Bronchial epithelial cell (primary cell): ENCODE measurements at places on chromosomes 3 and 15. TPM values are rescaled to one million over a fixed set of nuclear protein-coding genes. Genes with fewer than 3 reads are reported as not detected.

DNA sequence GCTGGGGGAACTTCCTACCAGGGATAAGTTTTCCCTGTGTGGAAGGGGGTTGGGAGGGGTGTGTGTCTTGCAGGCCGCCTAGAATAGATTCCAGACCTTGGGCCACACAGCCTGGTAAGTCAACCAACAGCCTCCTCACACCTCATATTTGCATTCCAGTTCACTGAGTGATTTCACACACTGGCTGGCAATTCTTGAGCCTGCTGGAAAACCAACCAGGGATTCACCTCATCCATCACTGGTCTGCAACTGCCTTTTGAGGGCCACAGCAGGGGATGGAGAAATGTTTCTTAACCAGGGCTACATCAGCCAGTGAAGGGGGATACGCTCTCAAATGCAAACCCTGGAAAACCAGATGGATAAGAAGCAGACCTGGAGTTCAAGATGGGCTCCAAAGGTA, 2.0 kb downstream of the FSTL1 start:
- peak; percentile 76 for DNase-seq

GRCh38 chr3:77815467-77815866, 775.6 kb downstream of the ROBO2 start:
- DNase-seq, result peak; percentile 8

DNA sequence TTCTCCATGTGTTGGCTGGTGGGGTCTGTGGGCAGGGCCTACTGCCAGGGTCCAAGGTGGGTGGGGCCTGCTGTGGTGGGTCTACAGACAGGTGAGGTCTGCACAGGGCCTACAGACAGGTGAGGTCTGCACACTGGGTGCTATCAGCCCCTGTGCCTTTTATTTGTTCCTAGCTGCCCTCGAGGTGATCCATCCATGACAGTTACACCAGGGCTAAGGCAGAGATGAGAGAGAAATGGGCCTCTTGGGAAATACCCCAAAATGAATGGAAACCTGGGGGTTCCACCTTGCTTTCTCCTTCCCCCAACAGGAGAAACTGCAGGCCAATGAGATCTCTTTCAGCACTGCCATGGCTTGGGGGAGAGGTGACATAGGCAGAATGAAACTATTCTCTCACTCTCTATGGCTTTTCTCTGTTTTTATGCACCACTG, 36.4 kb downstream of the CFAP100 start:
- DNase-seq, result no peak

DNA sequence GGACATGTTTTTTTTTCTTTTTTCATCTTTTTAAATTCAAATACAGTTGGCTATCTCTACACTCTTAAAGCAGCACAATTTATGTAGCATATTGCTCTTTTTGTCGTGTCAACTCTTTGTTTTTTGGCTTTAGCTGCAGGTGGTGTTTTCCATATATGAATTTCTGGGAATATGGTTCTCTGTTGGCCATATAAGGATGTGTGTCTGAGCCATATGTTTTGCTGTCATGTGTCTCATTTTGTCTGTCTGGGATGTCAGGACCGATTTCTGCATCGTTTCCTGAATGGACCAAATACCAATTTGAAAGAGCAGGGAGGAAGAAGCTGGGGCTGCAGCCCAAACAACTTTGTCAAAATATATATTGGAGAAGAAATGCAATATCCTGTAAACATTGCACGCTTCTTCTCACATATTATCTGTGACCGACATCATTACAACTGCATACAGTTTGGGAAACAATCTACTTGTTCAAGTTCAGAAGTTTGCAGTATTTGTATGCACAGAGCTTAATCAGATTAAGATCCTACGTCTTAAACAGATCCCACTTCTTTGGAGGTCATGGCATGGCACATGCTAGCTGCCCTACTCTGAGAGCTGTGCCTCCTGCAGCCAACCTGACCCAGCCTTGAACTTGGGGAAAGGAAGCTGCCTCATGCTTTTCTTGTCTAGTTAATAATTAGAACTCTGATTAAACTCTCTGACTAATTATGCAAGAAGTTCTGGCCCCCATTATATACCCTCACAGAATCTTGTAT, 4.0 kb upstream of the SATB1 start:
- no peak for DNase-seq

GRCh38 chr3:37598808-37599581, 262.7 kb upstream of the CTDSPL start:
- DNase-seq, result peak; percentile 16

GRCh38 chr15:67724691-67725375, 100.5 kb upstream of the SKOR1 start:
- DNase-seq, result no peak

DNA sequence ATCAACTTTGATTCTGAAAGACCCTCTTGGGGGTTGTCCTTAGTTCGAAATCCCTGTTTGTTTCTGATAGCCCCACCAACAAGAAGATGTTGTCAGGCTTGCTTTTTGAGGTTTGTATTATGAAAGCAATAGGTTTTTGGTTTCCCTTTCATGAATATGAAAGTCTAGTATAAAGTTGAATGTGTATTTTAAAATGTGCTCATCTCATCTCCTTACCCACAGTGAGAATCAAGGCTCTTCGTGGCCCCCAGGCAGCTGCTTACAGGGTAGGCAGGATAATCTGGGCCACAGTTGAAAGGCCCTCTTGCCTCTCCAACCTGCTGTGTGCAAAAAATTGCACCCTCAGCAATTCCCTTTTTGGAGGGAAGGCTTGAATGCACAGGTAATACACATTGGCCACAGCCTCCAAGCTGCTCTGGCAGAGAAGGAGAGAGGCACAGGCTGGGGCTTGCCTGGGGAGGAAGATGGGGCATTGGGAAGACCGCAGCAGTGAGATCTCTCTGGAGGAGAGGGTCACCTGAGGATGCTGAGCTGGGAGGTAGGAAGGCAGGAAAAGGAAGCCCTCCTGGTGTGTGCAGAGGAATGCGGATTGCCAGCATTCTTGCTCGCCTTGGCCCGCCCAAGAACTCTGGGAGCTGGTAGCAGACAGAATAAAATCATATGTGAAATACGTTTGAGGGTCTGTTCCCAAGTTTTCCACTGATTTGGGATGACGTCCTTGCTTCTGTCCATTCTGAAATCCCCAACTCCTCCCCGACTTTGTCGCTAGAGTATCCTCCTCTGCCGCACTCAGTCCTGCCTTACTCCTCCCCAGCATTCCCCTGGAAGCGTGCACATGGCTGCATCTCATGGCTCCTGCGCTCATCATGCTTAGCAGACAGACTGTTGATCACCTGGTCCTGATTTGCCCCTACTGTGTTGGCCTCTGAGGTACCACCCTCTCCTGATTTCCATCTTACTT, 196.4 kb downstream of the RPLP1 start:
- peak; percentile 54 for DNase-seq

- no peak for DNase-seq
These were observed 28.6 kb upstream of the MOBP start for GRCh38 chr3:39438880-39439279.

- DNase-seq, result peak; percentile 92
These were observed 20.5 kb downstream of the CPN2 start for GRCh38 chr3:194330579-194330978.

DNA sequence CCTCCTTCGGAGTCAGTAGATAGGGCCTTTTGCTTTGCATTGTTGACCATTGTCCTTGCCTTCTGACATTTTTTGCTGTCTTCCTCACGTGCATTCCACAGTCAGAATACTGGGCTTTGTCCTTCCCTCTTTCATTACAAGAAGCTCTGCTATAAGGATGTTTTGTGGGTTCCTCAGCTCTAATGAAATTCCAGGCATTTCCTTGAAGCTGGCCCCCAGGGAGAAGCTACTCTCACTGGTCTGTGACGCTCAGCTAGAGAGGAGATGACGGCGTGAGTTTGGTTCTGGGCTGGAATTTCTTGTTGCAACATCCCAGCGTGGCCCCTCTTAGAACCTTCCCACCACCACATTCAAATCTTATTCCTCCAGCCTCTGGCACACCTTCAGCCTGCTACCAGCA, 210.2 kb downstream of the TJP1 start:
- DNase-seq, result no peak

GRCh38 chr3:87260270-87260669, 16.1 kb downstream of the POU1F1 start:
- peak; percentile 65 for DNase-seq

DNA sequence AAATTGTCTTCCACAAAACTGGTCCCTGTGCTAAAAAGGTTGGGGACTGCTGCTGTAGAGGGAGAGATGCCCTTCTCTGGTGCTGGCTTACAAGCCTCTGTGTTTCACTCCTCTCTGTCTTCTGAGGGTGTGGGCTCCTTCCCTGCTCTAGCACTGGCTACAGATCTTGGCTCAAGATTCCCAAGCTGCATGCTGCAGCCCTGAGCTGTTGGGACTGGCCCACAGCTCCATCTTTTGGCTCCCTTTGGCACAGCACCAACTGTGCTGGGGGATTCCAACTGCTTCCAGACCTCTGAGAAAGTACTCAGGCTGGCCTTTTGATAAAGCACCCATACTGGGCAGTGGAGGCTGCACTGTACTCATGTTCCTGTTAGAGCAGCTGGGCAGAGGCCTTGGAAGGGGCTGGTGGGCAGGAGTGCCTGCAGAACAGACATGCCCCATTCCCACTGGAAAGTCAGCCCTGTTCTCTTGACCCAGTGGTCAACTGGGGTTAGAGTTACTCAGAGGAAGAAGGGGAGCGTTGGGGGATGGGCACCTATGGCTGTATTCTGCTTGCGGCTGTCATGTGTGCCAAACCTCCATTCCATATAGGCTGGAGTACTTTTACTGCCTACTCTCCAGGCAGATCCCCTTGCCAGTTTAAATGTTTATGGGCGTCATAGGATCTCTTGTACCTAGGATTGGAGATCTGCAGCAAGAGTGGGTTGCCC, 55.7 kb downstream of the GALK2 start:
- DNase-seq, result peak; percentile 12

DNA sequence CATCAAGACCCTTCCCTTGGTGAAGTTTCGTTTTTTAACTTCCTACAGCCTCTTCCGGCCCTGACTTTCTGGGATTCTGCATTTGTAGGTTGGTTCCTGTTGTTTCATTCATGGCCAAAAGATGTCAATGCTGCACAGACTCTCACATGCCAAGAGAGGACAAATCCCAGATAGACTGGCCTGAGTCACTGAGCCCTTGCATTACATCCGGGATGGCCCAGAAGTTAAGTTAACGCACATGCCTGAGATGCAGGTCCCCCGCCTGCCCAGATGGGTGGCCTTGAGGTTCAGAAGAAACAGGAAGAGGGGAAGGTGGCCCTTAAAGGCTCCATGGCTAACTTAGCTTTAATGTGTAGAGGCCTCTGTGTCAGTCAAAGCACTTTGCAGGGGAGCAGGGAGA, 51.6 kb upstream of the SRGAP3 start:
- no peak for DNase-seq

- DNase-seq, result no peak
These were observed 11.3 kb downstream of the PFN2 start for GRCh38 chr3:149959443-149959842.

DNA sequence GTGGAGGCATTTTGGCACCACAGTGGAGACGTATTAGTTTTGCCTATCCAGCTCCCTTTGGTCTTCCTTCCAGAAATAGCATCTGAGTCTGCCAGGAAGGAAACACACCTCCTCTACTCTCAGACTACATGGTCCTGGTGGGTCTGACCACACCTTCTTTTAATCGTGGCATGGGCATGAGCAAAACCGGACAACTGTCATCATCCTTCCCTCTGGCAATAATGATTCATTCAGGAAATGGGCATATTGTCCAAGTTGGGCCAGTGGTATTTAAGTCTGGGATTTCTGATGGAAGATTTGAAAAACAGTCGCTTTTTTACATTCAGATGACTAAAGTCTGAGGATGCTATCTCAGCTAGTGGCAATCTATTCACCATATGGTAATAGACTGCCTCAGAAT, 601.0 kb upstream of the ADAMTS9 start:
- no peak for DNase-seq

GRCh38 chr3:194937882-194938321, 252.2 kb downstream of the FAM43A start:
- peak; percentile 42 for DNase-seq

GRCh38 chr15:92910451-92910850, 10.3 kb downstream of the CHD2 start:
- no peak for DNase-seq

DNA sequence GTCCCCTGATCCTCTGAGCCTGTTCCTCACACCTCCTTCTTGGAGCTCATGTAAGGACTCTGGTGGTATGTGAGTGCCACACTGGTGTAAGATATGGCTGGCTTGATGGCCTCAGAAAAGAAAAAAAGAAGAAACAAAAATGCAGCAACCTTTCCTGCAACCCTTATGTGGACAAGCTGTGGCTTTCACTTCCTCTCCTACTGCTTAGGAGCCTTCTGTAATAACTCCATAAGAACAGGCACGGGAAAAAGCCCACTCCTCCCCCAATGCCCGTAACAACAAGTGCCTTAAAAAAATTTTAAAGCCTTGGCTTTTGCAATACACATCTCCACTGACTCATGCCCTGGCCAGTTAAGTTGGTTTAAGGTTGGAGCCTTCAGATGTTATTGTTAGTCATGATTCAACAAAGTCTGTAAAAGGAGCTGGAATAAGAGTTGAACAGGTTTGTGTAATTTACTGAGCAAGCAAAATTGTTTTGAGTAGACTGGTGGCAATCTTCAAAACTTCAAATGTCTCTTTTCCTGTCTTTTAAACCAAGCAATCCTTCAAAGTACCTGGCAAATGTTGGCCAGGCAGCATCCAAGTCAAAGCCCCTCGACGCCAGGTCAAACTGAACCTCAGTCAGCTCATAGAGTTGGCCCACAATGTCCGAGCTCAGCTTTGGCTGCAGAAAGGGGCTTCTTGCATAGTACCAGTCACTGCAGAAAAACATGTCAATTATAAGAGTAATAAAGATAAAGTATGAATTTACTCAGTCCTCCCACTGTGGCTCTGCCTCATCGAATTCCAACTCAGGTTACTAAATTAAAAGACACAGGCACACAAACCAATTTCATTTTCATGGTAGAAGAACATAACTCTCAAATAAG, 22.9 kb downstream of the FYCO1 start:
- peak; percentile 94 for DNase-seq

GRCh38 chr3:187504435-187504834, 136.2 kb downstream of the RTP4 start:
- DNase-seq, result no peak

- peak; percentile 67 for DNase-seq
These were observed 116.0 kb upstream of the LRRN1 start for GRCh38 chr3:3683261-3683660.

- peak; percentile 38 for DNase-seq
These were observed 2.3 kb upstream of the DNAH1 start for GRCh38 chr3:52313774-52314188.

DNA sequence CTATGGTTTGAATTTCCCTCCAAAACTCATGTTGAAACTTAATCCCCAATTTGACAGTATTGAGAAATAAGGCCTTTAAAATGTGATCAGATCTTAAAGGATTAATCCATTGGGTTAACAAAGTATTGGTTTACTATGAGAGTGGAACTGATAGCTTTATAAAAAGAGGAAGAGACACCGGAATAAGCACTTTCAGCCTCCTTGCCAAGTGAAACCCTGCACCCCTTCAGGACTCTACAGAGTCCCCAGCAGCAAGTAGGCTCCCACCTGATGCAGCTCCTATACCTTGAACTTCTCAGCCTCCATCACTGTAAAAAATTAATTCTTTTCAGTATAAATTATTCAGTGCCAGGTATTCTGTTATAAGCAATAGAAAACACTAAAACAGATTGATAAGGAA, 348.3 kb downstream of the CGGBP1 start:
- no peak for DNase-seq

GOLGA8J gene
- total RNA-seq, result not detected in 2 replicates

INSYN1 gene
- under 0.01 and 1.2 TPM in 2 replicates for total RNA-seq

CP gene
- 0.13 TPM in 1 of 2 replicates, not detected in the other for total RNA-seq

TMCO5A gene
- total RNA-seq, result not detected in 2 replicates

AQP9 gene
- total RNA-seq, result not detected in 2 replicates

ZNF662 gene
- 1.0 and 1.3 TPM in 2 replicates for total RNA-seq

ANKRD63 gene
- total RNA-seq, result not detected in 2 replicates

PCLAF gene
- 1.8 and 3.2 TPM in 2 replicates for total RNA-seq

WNT5A gene
- 3.9 and 11.6 TPM in 2 replicates for total RNA-seq

STARD9 gene
- 0.64 and 1.6 TPM in 2 replicates for total RNA-seq

TM4SF18 gene
- not detected in 2 replicates for total RNA-seq

FBLN2 gene
- total RNA-seq, result 3.8 and 4.7 TPM in 2 replicates

TATDN2 gene
- total RNA-seq, result 7.9 and 8.2 TPM in 2 replicates

INAFM2 gene
- 6.3 and 6.8 TPM in 2 replicates for total RNA-seq
